ENCODE measurements at places on chromosomes 4 and X. TPM values are rescaled to one million over a fixed set of nuclear protein-coding genes. Genes with fewer than 3 reads are reported as not detected.

The ARHGEF6 gene
- 3.1 TPM for total RNA-seq

The COX7B gene
- 336 TPM for total RNA-seq

GRCh38 chr4:108762559-108763225 lies at the start of gene ETNPPL:
Gene ETNPPL, minus strand, starts transcription at chr4:108763053. Its CDS starts 155 bp downstream, at chr4:108762898.
- peak within 1 kb of the TSS; percentile 43 for H3K4me3 ChIP-seq
- no peak for DNase-seq
- H3K27me3 ChIP-seq: peaks cover 21% of the 10 kb centered on the region
- no peaks in the 10 kb centered on the region for H3K4me1 ChIP-seq
- H3K27ac ChIP-seq: no peak within 1 kb of the TSS

GRCh38 chr4:13815231-13815630 lies 187.7 kb upstream of the BOD1L1 start:
- H3K27ac ChIP-seq: no peak overlapping the region
- H3K27me3 ChIP-seq: no peaks in the 10 kb centered on the region
- H3K4me1 ChIP-seq: no peaks in the 10 kb centered on the region
- no peaks in the 10 kb centered on the region for H3K36me3 ChIP-seq

DNA sequence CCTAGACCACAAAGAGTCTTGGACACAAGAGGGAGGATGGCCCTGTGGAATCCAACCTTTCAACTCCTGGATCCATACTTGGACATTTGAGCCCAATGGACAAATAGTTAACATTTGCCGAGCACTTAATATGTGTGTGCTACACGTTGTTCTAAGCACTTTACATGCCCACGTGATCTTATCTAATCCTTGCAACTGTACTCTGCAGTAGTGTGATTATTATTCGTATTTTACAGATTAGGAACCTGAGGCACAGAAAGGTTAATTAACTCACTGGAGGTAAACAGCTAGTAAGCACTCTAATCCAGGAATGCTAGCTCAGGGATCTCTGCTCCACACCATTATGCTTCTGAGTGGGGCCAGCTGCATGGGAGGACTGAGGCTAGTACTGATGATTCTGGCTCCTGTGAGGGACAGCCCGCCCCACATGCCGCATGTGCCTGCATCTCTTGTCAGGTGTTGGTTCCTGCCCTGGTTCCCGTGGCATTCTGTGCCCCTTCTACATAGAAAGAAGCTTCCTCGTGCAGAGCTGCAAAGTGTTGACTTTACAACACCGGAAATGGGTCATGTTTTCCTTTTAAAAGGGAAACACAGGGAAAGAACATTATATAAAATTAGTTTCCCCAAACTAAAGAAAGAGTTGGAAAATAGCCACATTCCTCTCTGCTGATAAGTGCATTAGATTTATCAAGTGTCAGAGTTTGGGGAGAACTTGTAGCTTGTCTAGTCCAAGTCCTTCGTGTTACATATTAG lies 34.8 kb downstream of the PLAC1 start:
- peaks cover 16% of the 10 kb centered on the region for H3K4me1 ChIP-seq
- peak; percentile 44 for DNase-seq
- H3K27ac ChIP-seq: peak overlapping the region; percentile 53
- no peaks in the 10 kb centered on the region for H3K36me3 ChIP-seq

DNA sequence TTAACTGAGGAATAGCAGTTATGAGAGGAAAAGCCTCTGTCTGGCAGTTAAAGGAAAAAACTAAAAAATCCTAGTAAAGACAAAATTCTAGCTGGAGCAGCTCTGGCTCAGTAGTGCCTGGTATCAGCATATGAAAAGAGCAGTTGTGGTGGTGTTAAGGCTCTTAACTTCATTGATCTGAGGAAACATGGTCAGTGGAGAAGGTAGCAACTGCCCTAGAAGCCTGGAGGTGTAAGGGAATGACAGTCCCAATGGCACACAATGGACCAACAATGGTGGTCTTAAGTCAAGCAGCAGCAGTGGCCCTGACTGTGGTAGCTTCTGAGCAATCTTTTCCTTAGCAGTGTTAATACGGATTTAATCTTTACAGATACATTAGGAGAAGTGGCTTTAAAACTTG lies 189.6 kb upstream of the POF1B start:
- H3K4me1 ChIP-seq: no peaks in the 10 kb centered on the region
- no peaks in the 10 kb centered on the region for H3K27me3 ChIP-seq
- no peak overlapping the region for H3K27ac ChIP-seq
- DNase-seq: no peak
- H3K4me3 ChIP-seq: no peak overlapping the region
- H3K36me3 ChIP-seq: no peaks in the 10 kb centered on the region

The CLDN22 gene
- not detected for total RNA-seq

DNA sequence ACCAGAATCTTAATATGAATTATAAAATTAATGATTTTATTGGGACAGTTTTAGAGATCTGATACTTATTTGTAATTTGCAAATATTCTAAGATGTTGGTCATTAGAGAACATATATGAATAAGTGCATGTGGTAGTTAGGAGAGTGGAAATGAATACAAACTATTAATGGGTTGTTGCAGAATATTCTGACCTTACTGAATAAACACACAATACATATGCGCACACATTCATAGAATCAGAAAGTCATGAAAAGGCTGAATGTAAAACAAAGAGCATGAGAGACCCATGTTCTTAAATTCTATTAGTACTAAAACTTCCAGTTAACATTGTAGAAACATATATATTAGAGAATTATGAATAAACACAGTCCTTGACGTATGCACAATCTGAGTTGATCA lies 301.7 kb upstream of the TRAM1L1 start:
- no peaks in the 10 kb centered on the region for H3K27me3 ChIP-seq
- no peak overlapping the region for H3K27ac ChIP-seq
- H3K4me3 ChIP-seq: no peak overlapping the region

DNA sequence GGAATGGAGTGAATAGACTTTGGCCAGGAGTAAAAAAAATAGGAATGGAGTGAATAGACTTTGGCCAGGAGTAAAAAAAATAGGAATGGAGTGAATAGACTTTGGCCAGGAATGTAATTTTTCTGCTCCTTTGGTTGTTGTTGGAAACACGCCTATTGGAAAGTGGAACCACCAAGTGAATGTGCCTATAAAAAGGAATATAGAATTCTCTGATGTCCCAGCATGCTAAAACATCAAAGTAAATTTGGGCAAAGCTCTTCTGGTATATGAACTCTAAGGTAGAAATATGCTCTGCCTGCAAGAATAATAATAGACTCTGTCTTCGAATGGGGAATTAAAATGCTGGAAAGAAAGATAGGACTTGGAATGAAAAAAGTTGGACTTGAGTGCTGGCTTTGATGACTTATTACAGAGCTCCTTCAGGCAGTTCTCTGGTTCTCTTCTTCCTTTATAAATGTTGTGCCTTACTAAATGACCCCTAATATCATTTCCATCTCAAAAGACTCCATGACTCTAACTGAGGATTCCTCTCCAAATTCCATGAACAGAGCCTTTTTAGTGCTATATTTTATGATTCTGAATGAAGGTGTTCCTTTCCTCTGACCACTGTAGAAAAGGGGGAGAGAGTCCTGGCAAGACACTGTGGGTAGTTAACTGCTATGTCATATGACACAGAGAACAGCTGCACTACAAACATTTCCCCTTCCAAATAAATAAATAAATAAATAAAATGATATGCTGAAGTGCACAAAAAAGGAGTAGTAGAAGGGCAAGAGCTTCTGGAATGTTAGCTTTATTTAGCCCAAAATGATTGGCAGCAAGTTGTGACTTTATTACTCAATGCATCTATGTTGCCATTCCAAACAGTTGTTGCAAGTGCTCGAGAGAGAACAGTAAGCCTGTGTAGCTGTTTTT lies 13.5 kb upstream of the GBA3 start:
- no peaks in the 10 kb centered on the region for H3K36me3 ChIP-seq
- no peak for DNase-seq
- H3K4me1 ChIP-seq: no peaks in the 10 kb centered on the region
- H3K27me3 ChIP-seq: peaks cover under 1% of the 10 kb centered on the region

DNA sequence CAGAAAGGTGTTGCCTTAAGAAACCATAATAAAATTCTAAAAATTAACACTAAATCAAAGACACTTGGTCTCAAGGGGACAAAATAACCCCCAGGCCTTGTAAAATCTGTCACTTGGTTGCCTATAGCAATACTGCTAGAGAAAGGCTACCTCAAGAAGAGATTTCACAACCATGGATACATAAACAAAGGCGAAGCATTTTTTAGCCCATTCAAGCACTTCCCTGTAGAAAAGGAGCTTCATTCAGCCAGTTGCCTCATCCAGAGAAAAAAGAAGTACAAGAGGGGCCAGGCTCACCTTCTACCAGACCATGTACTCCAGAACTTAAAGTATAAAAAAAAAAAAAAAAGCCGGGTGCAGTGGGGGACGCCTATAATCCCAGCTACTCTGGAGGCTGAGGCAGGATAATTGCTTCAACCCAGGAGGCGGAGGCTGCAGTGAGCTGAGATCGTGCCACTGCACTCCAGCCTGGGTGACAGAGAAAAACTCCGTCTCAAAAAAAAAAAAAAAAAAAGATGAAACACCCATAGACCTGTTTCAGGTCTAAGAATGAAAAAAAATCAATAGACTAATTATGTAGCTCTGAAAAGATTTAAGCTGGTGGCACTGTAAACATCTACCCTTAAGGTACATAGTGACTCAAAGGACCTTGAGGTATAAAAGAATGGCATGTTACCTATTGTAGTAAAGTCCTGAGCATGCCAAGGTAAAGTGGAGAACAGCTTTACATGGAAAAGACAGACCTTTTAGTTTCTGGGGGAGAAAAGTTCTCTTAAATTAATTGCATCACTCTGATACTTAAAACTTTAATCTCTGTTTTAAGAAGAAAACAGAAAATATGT lies 18.0 kb downstream of the RUFY3 start:
- no peak overlapping the region for H3K4me3 ChIP-seq
- no peaks in the 10 kb centered on the region for H3K36me3 ChIP-seq
- DNase-seq: peak; percentile 34
- H3K4me1 ChIP-seq: peaks cover 10% of the 10 kb centered on the region
- no peak overlapping the region for H3K27ac ChIP-seq

GRCh38 chr4:102474736-102475504 lies 26.2 kb upstream of the NFKB1 start:
- no peak for DNase-seq
- peaks cover 4% of the 10 kb centered on the region for H3K27me3 ChIP-seq
- H3K4me3 ChIP-seq: no peak overlapping the region
- H3K27ac ChIP-seq: no peak overlapping the region

DNA sequence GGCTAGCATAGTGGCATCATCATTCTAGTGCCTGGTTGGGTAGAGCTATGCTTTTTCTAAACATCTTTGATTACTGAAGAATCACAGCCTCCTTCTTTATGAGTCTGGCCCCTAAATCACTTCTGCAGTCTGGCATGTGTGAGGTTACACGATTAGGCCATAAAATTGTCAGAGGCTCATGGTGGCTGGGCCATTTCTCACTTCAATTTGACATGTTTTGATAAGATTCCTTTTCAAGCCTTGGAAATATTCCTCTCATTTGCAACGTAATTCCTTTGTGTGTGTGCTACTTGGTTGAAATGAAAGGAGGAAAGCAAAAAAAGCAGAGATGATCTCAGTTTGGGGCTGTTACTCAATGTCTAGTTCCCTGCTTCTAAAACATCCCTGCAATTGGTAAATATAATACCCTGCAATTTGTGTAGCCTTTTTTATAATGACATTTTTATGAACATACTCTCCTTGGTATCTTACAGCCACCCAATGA lies 6.2 kb downstream of the CCKAR start:
- H3K27me3 ChIP-seq: peaks cover 12% of the 10 kb centered on the region
- peak; percentile 35 for DNase-seq
- H3K4me1 ChIP-seq: peaks cover 4% of the 10 kb centered on the region
- H3K4me3 ChIP-seq: no peak overlapping the region
- H3K27ac ChIP-seq: peak overlapping the region; percentile 39
- H3K36me3 ChIP-seq: no peaks in the 10 kb centered on the region

DNA sequence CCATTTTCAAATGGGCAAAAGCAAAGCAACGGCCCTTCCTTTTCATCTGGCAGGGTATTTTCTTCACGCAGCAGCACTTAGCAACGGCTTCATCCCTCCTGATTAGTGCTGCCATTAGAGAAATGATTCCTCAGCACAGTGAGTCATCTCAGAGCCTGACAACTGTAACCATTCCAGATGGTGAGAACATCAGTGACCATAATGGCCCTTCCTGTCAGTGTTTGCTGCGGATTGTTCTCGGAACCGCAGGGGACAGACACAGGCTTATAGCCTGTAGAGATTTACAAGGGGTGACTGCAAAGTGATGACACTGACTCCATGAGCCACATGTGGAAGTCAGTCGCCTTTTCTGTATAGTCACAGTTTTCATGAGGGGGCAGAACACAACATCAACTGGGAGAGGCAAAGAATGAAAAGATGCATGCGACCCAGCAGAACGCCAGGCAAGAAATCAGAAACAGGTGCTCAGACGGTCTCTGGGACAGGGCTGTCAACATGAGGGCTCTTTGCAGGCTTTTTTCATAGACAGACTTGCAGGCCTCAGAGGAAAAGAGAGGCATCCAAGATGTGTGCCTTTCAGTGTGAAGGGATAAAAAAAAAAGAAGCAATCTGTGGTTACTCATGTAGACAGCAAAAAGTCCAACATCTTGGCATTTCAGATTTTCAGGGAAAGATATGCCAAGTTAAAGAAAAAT lies 69.9 kb upstream of the FBXW7 start:
- no peak overlapping the region for H3K4me3 ChIP-seq
- H3K27me3 ChIP-seq: peaks cover 11% of the 10 kb centered on the region

DNA sequence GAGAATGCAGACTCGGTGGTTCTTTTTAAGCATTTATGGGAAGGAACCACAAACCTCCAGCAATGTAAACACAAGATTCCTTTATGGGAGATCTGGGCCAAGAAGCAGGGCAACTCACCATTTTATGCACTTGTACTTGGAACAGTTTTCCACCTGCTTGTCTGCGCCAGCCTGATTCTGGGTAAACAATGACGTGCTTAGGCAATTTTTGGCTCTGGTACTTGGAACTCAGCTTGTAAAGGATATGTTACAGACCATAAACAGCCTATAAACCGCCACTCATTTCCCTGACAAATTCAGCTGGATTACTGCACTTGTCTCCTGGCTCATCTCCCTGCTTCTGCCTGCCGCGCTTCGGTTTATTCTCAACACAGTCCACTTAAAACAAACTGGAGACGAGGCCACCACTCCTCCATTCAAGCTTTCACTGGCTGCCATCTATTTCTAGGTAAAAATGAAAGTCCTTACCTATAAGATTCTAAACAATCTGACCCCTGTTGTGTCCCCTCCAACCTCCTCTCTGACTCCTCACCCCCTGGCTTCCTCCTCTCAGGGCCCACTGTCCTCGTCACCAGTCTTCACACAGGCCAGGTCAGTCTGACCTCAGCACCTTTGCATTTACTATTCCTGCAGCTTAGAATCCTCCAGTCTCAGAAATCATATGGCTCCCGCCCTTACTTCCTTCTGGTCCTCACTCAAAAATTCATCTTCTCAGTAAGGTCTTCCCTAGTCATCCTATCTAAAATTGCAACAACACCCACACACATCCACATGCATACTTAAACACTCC lies 205.9 kb upstream of the GALNT7 start:
- H3K27ac ChIP-seq: no peak overlapping the region
- no peak overlapping the region for H3K4me3 ChIP-seq
- peak; percentile 96 for DNase-seq
- no peaks in the 10 kb centered on the region for H3K36me3 ChIP-seq

GRCh38 chr4:36237366-36238313 lies 6.7 kb downstream of the ARAP2 start:
- no peak overlapping the region for H3K4me3 ChIP-seq
- H3K27ac ChIP-seq: no peak overlapping the region
- no peaks in the 10 kb centered on the region for H3K27me3 ChIP-seq
- no peaks in the 10 kb centered on the region for H3K4me1 ChIP-seq
- no peaks in the 10 kb centered on the region for H3K36me3 ChIP-seq
